ENCODE measurements at places on chromosomes 12 and 14.
A peak's percentile ranks its signal among the peaks of the same experiment; 100 is the strongest.

- ATAC-seq: no peak
Observed at GRCh38 chr12:6322969-6323339, 12.5 kb downstream of the PLEKHG6 start.

- no peak for ATAC-seq
Observed at GRCh38 chr12:79360936-79361335, 329.8 kb downstream of the PAWR start.

- ATAC-seq: no peak
Observed at GRCh38 chr14:106788534-106788933, 1262.2 kb downstream of the TMEM121 start.

- peak; percentile 47 for ATAC-seq
Observed at GRCh38 chr12:26831951-26832821, 808 bp downstream of the ITPR2 start.

DNA sequence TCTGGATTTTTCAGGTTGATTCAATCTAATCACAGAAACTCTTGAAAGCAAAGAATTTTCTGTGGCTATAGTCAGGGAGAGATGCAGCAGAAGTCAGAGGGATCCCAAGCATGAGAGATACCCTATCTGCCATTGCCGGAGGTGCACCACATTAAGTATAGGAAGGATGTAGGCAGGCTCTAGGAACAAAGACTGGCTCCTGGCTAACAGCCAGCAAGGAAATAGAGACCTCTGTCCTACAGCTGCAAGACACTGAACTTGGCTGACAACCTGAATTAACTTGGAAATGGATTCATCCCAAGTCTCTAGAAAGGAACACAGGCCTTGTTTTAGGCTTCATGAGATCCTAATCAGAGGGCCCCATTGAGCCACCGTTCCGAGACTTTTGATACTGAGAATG is 364.9 kb upstream of the FLRT2 start:
- no peak for ATAC-seq

GRCh38 chr12:54356228-54356627 is 8.1 kb downstream of the GPR84 start:
- no peak for ATAC-seq

Measured in motor neuron (in vitro differentiated cells).